ENCODE measurements at places on chromosomes 7 and 10. TPM values are rescaled to one million over a fixed set of nuclear protein-coding genes. Genes with fewer than 3 reads are reported as not detected.

GRCh38 chr7:129037585-129037984 is 17.3 kb downstream of the TNPO3 start:
- DNase-seq = no peak

The ANTXRL gene
- total RNA-seq = not detected

- DNase-seq = no peak
Measured at GRCh38 chr7:134459981-134460380, 1.1 kb upstream of the AKR1B1 start.

DNA sequence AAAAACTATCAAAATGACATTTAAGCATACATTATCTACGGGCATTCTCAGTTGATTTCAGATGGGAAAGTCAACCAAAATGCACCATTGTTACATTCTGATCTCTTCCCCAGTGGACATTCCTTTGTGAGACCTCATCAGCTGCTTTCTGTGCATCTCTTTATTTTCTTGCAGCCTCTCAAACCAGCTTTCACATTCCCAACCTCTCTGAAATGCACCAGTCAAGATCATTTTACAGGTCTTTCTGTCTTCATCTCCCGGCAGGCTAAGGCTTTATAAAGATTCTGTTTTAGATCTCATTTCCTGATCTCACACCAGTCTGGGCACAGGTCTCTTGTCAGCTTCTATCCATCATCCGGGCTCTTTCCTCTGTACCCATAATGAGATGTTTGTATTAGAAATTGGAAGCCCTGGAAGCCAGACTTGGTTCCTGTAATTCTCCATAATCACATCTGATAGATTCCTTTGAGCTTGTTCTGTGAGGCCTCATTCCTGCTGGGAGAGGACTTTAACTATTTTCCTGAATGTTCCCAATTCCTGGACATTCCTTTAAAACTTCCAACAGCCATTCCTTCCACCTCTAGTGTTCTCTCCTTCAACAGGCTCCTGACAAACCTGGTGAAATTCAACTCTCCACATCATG is 44.3 kb upstream of the ARL4A start:
- DNase-seq = no peak

Measured in activated naive CD4-positive, alpha-beta T cell treated with anti-CD3 and anti-CD28 coated beads, Interleukin-2, amount 50 U/mL, for 72 hours (primary cell).